Left renal pelvis (tissue), 4 donors: ENCODE measurements at places on chromosomes 2 and 18. TPM values are rescaled to one million over a fixed set of nuclear protein-coding genes. Genes with fewer than 3 reads are reported as not detected.

- no peak for DNase-seq
Measured at GRCh38 chr2:16728351-16729136, 62.9 kb upstream of the CYRIA start.

DNA sequence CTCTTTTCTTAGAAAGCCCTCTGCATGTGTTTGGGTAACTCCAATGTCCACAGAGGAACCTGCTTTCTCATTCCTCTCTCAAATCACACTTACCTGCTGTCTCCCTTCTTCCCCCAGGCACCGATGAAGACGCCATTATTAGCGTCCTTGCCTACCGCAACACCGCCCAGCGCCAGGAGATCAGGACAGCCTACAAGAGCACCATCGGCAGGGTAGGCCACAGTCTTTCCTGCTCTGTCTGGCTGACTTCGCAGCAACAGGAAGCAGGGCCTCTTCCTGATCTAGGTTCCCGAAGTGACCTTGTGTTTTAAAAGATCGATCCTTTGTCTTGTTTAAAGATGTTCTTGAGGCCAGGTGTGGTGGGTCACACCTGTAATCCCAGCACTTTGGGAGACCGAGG, 25.0 kb upstream of the GMCL1 start:
- no peak for DNase-seq

- DNase-seq: no peak
Measured at GRCh38 chr2:28350196-28350595, 42.5 kb upstream of the FOSL2 start.

DNA sequence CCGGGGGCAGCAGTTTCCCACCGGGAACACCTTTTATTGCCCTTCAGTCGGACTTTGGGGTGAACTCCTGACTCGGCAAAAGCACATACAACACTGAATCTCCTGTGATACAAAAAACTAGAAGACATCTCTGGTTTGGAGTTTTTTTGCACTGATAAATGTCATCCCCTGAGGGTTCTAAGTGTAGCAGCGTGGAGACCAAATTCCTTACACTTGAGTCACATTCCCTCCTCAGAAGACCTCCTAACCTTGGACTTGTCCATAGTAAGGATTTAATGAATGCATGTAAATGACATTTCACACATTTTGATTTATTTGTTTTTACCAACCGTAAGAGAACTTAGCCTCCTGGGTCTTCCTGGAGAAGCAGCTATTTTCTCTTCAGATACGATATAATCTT, 54.0 kb upstream of the GPR45 start:
- no peak for DNase-seq

- no peak for DNase-seq
Measured at GRCh38 chr2:189208254-189208653, 28.7 kb upstream of the COL5A2 start.

GRCh38 chr2:200845194-200845593, 19.3 kb downstream of the CLK1 start:
- no peak for DNase-seq

GRCh38 chr18:55100817-55101457, 141.7 kb upstream of the CCDC68 start:
- DNase-seq: no peak

DNA sequence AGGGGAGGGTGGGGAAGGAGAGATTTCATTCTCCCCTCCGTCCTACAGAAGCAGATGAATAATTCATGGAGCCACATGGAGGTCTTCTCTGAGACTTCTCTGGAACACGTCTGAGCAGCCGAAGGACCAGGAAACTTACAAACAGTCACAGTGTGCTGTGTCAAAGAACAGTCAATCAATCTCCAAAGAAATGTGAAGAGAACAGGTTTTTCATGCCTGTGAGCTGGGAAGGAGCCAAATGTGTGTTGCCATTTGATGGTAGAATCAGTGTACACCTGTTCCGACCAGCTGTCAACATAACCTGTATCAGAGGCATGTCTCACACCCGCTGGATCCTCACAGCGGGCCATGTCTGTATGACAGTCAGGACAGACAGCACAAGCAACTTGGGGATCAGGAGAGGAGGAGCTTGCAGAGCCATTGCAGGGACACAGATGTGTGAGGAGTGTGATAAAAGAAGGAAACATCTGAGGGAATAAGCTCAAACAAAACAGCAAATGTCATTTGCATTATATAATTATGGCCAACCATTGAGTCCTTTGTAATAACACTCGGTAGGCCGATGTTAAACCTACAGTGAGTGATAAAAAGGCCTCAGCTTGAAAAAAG, 298.5 kb downstream of the EN1 start:
- DNase-seq: no peak

- DNase-seq: no peak
Measured at GRCh38 chr2:119425119-119425405, 6.6 kb upstream of the TMEM37 start.

DNA sequence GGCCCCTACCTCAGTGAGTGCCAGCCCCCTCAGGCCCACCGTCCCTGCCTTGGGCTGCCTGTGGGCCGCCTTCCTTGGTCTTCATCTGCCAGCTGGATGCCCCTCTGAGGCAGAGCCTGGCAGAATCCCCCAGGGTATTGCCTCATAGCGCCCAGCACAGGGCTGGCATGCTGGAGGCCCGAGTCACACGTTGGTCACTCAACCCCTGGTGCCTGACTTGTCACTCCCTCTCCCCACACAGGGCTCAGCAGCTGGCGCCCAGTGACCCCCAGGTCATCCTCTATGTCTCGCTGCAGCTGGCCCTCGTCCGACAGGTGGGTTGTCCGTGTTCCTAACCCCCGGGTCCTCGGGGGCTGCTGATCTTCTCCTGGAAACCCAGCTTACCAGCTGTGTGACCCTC, 108.4 kb upstream of the MCFD2 start:
- DNase-seq: no peak

DNA sequence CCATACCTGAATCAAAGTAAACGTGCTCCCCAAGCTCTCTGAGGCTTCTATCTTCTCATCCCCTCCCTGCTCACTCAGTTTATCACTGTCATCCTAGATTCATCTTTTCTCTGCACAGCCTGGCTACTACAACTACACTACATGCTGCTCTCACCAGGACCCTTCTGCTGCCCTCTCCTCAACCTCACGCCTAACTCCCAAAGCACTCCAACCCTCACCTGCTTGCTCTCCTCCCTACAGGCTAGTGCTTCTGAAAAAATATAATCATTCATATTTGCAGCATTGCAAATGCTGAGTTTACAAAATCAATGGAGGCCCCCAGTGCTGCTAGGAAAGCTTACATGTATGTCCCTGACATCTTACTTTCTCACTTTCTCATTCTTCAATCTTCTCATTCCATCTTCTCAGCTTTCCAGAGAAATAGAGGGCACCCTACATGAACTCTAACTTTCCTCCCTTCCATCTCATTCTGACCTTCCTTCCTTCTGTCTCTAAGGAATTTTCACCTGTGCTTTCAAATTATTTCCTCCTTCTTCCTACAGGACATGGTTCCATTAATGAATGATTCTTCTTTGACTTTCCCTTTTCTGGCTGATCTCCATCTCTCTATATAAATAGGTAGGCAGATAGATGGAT, 36.3 kb downstream of the EVA1A start:
- no peak for DNase-seq

GRCh38 chr2:119241205-119241532, 17.5 kb downstream of the STEAP3 start:
- DNase-seq: no peak

DNA sequence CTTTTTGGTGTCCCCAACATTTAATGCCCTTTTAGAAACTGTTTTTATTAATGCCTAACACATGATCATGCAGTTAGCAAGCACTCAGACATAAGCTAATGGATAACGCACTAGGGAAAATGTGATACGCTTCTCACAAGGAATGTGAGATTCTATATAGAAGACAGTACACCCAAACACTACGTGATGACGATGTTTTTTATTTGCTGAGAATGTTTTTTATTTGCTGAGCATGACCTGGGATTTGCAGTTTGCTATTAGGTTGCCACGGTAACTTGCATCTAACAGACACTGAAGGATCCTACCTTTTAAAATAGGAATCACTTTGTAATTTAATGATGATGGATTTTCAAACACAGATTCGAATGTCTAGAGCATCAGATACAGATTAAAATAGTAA, 4.9 kb downstream of the SMC6 start:
- DNase-seq: no peak

Gene GCG
- not detected for polyA plus RNA-seq

Gene SETBP1
- polyA plus RNA-seq: 51.3 TPM

Gene PHOSPHO2
- polyA plus RNA-seq: 9.6 TPM
